Karpas-422 (cell line): ENCODE measurements at places on chromosomes 12 and 14. TPM values are rescaled to one million over a fixed set of nuclear protein-coding genes. Genes with fewer than 3 reads are reported as not detected.

- peak; percentile 55 for DNase-seq
- peak overlapping the region; percentile 70 for H3K27ac ChIP-seq
- peaks cover 12% of the 10 kb centered on the region for H3K36me3 ChIP-seq
- no peaks in the 10 kb centered on the region for H3K27me3 ChIP-seq
Observed at GRCh38 chr12:76085520-76085868, 1.0 kb upstream of the NAP1L1 start.

Gene TAS2R14
- total RNA-seq, result 3.9 and 12.6 TPM in 2 replicates

DNA sequence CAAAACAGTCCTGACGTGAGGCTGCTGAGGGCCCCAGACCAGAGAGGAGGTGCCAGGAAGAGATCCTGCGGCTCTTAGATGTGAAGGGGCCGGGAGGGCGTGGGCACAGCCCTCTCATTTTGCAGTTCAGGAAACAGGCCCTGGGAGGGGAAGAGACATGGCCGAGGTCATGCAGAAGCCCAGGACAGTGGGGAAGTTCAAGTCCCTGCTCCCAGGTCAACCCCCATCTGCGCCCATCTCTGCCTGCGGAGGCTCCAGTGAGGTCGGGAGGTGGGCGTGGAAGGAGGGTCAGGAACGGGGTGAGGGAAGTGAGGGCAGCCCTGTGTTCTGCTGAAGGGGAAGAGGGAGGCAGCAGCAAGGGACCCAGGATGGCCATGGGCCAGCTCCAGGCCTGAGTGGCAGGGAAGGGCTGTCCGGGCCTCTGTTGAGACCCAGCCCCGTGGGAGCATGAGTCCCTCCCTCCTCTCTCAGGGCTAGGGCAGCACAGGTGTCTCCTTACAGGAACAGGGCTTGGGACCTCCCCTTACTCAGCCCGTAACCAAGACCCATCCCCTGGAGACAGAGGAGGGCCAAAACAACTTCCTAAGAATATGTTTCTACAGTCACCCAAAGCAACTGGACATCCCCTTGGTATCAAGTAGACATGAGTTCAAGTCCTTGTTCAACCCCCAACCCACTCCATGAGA lies 90.8 kb downstream of the LGMN start:
- no peak for DNase-seq
- no peak overlapping the region for H3K27ac ChIP-seq
- H3K4me3 ChIP-seq, result no peak overlapping the region
- no peaks in the 10 kb centered on the region for H3K27me3 ChIP-seq

- no peaks in the 10 kb centered on the region for H3K36me3 ChIP-seq
- H3K27me3 ChIP-seq, result no peaks in the 10 kb centered on the region
- no peak overlapping the region for H3K4me3 ChIP-seq
Observed at GRCh38 chr12:68028647-68029046, 39.4 kb downstream of the IFNG-AS1 start.

- H3K36me3 ChIP-seq, result no peaks in the 10 kb centered on the region
- no peak overlapping the region for H3K4me3 ChIP-seq
- no peak overlapping the region for H3K27ac ChIP-seq
- H3K27me3 ChIP-seq, result no peaks in the 10 kb centered on the region
- peaks cover 4% of the 10 kb centered on the region; the same call in 1 of the 2 replicates for H3K4me1 ChIP-seq
Observed at GRCh38 chr12:34249271-34249670, 227.0 kb downstream of the ALG10 start.

- no peak for DNase-seq
- H3K4me3 ChIP-seq, result peak overlapping the region; percentile 98
- no peak overlapping the region for H3K27ac ChIP-seq
- H3K4me1 ChIP-seq, result peaks cover 28% of the 10 kb centered on the region
- peaks cover 43% of the 10 kb centered on the region; the same call in 1 of the 2 replicates for H3K36me3 ChIP-seq
Observed at GRCh38 chr14:93186466-93186865, 1.3 kb downstream of the LYSET start.

Gene HELB
- 4.4 and 7.7 TPM in 2 replicates for total RNA-seq

Gene CDCA4
- total RNA-seq, result 25.2 and 33.5 TPM in 2 replicates

- H3K27me3 ChIP-seq, result no peaks in the 10 kb centered on the region
- H3K4me3 ChIP-seq, result peak overlapping the region; percentile 60
- H3K36me3 ChIP-seq, result 0 out of 2 replicates have a peak, but pooled peaks cover 3% of the 10 kb centered on the region
- peak overlapping the region; percentile 98 for H3K27ac ChIP-seq
- H3K4me1 ChIP-seq, result peaks cover 92% of the 10 kb centered on the region
Observed at GRCh38 chr12:47808574-47809365, 10.9 kb downstream of the HDAC7 start.

GRCh38 chr14:26377150-26377549 lies 220.7 kb downstream of the NOVA1 start:
- no peak for DNase-seq
- H3K27ac ChIP-seq, result no peak overlapping the region
- H3K36me3 ChIP-seq, result no peaks in the 10 kb centered on the region

GRCh38 chr14:105880616-105881015 lies 354.2 kb downstream of the TMEM121 start:
- no peaks in the 10 kb centered on the region for H3K27me3 ChIP-seq
- no peak overlapping the region for H3K27ac ChIP-seq
- H3K4me3 ChIP-seq, result no peak overlapping the region

- H3K36me3 ChIP-seq, result no peaks in the 10 kb centered on the region
- H3K27ac ChIP-seq, result no peak overlapping the region
- no peaks in the 10 kb centered on the region for H3K27me3 ChIP-seq
Observed at GRCh38 chr12:45166056-45166455, 49.8 kb upstream of the ANO6 start.

GRCh38 chr12:123929946-123930583 lies 42.6 kb downstream of the CCDC92 start:
- no peak overlapping the region for H3K4me3 ChIP-seq
- H3K4me1 ChIP-seq, result peaks cover 15% of the 10 kb centered on the region
- H3K36me3 ChIP-seq, result no peaks in the 10 kb centered on the region
- no peak for DNase-seq

Gene CLEC1A
- not detected in 2 replicates for total RNA-seq

DNA sequence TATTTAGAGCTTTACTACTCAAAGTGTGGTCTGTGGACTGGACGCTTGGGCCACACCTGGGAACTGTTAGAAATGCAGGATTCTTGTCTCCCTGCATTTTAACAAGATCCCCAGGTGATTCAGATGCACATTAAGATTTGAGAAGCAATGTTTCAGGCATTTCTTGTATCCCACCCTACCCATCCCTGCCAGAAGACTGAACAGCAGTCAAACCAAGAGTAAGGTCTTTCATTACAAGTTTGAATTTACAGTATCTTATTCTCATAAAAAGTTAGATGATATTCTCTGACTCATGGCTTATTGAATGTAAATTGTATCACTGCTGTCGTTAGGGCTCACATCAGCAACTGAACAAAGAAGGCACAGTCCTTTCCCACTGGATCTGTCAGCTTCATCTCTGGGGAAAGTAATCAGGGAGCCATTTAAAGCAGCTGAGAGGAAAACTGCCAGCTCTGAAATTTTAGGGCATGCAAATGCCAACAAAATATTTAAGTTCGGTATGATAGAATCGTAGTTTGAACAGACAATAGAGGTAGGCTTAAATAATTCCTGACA lies 141.1 kb downstream of the AKAP6 start:
- H3K27me3 ChIP-seq, result no peaks in the 10 kb centered on the region
- DNase-seq, result no peak
- H3K4me1 ChIP-seq, result no peaks in the 10 kb centered on the region
- no peak overlapping the region for H3K27ac ChIP-seq

Gene CATSPERB
- total RNA-seq, result not detected in 2 replicates

- H3K4me3 ChIP-seq, result no peak overlapping the region
- peak; percentile 40 for DNase-seq
- no peak overlapping the region for H3K27ac ChIP-seq
Observed at GRCh38 chr12:97575403-97576193, 113.0 kb downstream of the RMST start.

Gene SYNE2
- total RNA-seq, result 22.5 and 25.9 TPM in 2 replicates

- no peak for DNase-seq
- H3K27me3 ChIP-seq, result no peaks in the 10 kb centered on the region
- no peaks in the 10 kb centered on the region for H3K4me1 ChIP-seq
- no peaks in the 10 kb centered on the region for H3K36me3 ChIP-seq
- H3K27ac ChIP-seq, result no peak overlapping the region
- no peak overlapping the region for H3K4me3 ChIP-seq
Observed at GRCh38 chr12:128940974-128941373, 87.7 kb downstream of the GLT1D1 start.

DNA sequence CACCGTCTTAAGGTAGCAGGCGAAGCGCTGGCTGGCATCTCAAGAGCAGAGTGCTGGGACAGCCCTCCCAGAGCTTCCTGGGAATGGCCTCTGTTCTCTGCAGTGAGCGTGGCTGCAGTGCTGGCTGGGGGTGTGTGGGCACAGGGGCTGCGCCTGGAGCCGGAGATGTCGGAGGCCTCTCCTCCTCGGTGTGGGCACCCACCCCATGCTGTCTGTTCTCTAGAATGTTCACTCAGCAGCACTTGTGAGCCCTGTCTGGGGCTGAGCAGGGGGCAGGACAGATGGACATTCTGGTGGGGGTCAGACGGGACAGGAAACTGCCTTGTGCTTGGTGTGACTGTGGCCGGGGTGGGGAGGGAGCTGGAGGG lies 15.9 kb downstream of the FBRSL1 start:
- DNase-seq, result no peak
- no peak overlapping the region for H3K27ac ChIP-seq
- H3K4me1 ChIP-seq, result peaks cover 9% of the 10 kb centered on the region
- H3K27me3 ChIP-seq, result no peaks in the 10 kb centered on the region
- no peaks in the 10 kb centered on the region for H3K36me3 ChIP-seq

DNA sequence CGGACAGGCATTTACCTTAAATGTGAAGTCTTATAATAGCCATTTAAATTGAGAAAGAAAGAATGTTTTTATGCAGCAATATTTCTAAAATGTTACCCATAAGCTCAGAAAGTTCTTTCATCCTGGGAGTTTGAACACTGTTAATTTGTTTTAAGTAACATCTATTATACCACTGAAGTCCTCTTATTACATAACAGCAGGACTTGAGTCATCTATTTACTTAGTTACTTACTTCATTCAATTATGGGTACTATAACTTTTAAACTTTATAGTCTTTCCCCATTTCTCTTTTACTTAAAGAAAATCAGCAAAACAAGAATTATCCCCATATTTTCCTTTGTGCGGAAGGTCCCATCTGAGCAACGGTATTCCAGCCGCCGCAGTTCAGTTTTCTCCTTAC lies 473.1 kb downstream of the ETNK1 start:
- H3K27ac ChIP-seq, result no peak overlapping the region
- DNase-seq, result no peak
- H3K27me3 ChIP-seq, result no peaks in the 10 kb centered on the region
- no peak overlapping the region for H3K4me3 ChIP-seq
- H3K36me3 ChIP-seq, result no peaks in the 10 kb centered on the region
- H3K4me1 ChIP-seq, result no peaks in the 10 kb centered on the region

Gene GPRC5D
- total RNA-seq, result not detected in 2 replicates

Gene SERPINA12
- total RNA-seq, result not detected in 2 replicates
